ENCODE measurements at places on chromosomes 2 and 18.

- H3K4me1 ChIP-seq = no peaks in the 10 kb centered on the region
- no peak overlapping the region for H3K4me3 ChIP-seq
- H3K36me3 ChIP-seq = no peaks in the 10 kb centered on the region
- no peaks in the 10 kb centered on the region for H3K27me3 ChIP-seq
- DNase-seq = no peak
Measured at GRCh38 chr2:96647681-96648080, 5.1 kb downstream of the FER1L5 start.

GRCh38 chr18:13455960-13456481 is 237.5 kb downstream of the LDLRAD4 start:
- no peaks in the 10 kb centered on the region for H3K27me3 ChIP-seq
- H3K36me3 ChIP-seq = no peaks in the 10 kb centered on the region
- H3K4me1 ChIP-seq = peaks cover 18% of the 10 kb centered on the region
- H3K27ac ChIP-seq = no peak overlapping the region

- H3K36me3 ChIP-seq = no peaks in the 10 kb centered on the region
- no peaks in the 10 kb centered on the region for H3K4me1 ChIP-seq
- H3K4me3 ChIP-seq = no peak overlapping the region
- no peak overlapping the region for H3K27ac ChIP-seq
- DNase-seq = no peak
Measured at GRCh38 chr2:30655660-30656059, 151.6 kb downstream of the CAPN13 start.

DNA sequence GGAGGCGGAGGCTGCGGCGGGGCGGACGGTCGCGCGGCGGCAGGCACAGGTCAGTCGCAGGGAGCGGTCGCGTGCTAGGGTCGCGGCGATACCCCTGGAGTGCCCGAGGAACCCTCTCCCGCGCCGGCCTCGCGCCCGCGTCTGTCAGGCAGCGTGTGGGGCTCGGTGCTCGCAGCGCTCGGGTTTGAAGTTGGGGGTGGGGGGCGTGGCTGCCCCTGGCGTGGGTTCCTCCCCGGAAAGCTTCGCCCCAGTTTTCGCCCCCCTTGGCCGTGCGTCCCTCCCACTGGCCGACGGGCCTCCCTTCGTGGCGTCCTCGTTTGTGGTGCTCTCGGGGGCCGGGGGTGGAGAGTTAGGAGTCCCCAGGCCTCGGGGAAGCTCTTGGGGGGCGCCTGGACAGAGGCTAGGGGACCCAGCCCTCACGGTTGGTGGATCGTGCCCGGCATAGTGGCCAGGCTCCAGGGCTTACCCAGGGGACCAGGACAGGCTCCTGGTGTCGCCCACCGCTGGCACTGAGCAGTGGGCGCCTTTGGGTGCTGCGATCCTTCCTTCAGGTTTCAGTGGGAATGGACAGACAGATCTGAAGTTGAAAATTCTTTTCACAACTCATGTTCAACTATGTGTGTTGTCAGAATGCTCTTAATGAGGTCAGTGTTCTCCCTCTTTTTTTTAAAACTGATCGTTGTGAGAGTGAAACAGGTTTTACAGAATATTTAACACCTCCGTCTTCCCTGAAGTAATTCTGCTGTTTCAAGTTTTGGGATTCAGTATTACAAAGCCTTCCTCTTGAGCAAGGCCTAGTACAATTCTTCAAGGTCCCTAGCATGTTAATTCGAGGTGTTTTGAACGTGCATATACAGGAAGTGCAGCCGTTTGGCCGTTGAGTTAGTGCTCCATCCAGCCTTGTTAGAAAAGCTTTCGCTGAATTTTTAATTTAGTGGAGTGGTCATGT is 604 bp downstream of the RALBP1 start:
- peaks cover 4% of the 10 kb centered on the region for H3K4me1 ChIP-seq
- DNase-seq = peak; percentile 51
- peak overlapping the region; percentile 87 for H3K4me3 ChIP-seq
- peak overlapping the region; percentile 72 for H3K27ac ChIP-seq
- no peaks in the 10 kb centered on the region for H3K27me3 ChIP-seq
- no peaks in the 10 kb centered on the region for H3K36me3 ChIP-seq

DNA sequence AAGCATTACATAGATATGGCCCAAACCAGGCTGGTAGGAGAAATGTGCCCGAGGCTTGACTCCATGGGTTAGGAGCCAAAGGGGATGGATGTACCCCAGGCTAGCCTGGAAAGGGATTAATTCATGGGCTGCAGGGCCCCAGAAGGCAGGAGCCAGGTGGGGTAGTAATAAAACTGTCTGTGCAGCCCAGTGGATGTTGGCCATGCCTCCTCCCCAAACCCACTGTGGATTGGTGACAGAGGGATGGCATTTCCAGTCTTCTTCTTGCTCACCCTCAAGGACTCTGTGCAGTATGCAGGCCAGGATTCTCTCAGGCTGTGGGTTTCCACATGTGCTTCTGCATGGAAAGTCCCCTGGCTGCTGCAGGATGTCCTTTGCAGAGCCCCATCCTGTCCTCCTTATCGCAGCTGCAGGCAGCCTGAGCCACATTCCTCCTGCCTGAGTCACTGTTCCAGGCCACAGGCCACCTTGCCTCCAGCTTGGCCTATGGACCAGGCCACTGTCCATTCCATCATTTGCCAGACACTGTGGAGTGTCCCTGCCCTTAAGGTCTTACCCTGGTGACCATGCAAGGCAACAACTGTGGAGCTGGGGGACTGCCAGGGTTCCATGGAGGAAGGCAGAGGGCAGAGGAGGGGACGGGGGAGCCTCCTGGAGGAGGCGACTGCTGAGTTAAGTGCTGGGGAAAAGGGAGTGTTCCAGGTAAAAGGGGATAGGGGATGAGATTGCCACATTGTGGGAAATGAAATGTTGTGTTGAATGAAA is 38.9 kb downstream of the INO80C start:
- H3K4me3 ChIP-seq = no peak overlapping the region

DNA sequence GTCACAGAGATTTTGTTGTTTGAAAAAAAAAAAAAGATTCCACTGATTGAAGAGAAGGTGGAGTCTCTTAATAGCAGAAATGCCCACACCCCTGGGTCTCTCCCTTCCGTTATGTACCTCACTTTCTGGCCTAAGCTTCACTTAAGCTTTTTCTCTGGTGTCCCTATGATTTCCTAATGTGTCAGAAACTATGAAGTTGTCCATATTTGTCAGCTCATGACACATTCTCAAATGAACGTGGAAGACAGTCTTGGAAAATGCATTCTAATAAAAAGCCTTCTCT is 5.4 kb upstream of the MALL start:
- no peak for DNase-seq
- H3K4me1 ChIP-seq = no peaks in the 10 kb centered on the region
- H3K36me3 ChIP-seq = no peaks in the 10 kb centered on the region
- H3K27ac ChIP-seq = no peak overlapping the region
- no peak overlapping the region for H3K4me3 ChIP-seq

DNA sequence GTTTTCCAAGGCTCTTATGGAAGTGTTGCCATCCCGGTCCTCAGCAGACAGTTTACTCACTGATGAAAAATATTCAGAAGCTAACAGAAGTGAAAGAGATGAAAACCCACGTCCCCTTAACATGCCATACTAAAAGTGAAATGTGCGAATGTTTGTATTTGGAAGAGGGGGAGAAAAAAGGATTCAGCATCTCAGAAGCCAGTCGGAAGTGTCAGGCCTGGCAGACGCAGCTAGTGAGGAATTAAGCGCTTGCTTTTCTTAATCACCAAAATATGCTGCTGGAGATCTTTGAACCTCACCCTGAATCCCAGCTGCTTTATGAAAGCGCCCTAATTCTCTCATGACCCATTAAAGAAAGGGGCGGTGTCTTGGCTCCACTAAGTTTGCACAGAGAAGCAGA is 653.7 kb downstream of the DCDC2C start:
- no peak overlapping the region for H3K27ac ChIP-seq
- H3K36me3 ChIP-seq = no peaks in the 10 kb centered on the region
- H3K27me3 ChIP-seq = no peaks in the 10 kb centered on the region

DNA sequence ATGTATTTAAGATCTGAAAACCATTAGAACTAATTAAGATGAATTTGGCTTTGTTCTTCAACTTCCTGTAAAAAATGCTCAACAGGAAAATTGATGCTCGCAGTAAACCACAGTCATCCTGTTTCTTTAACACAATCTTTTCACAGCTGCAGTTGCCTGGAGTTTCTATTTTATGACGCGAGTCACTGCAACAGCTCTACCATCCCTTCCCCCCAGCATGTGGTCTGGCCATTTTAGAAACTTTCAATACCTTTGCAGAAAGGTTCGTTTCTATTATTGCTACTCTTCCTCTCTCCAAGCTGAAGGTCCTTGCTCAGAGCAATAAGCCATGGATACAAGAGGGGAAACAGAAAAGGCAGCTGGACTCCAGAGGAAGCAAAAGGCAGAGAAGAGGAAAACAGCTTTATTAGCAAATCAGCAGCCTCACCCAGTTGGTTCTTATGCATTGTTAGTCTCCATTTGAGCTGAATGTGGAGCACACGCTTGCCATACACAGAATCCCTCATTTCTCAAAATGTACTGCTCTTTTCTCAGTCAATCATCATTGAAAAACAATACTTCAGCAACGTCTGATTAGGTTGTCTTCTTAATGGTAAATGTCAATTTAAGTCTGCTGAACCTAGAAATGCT is 3.9 kb downstream of the WIPF1 start:
- H3K27ac ChIP-seq = peak overlapping the region; percentile 94
- peaks cover 10% of the 10 kb centered on the region for H3K36me3 ChIP-seq
- peak; percentile 61 for DNase-seq

DNA sequence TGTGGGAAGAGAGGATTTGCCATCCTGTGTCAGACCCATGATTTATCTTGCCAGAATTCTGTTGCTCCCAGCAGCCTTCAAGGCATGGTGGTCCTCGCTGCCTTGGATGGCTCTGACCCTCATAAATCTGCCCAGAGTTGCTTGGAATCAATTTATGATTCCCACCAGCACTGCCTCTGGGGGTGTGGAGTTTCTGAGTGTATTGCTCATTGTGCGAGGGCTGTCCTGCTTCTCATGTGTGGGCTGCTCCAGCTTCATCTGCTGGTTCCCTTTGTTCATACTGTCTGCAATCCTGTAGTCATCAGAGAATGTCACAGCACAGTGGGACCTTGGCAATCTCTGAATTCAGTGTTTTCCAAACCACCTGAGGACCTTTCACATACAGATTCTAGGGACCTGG is 139.8 kb downstream of the CLIP4 start:
- H3K27me3 ChIP-seq = no peaks in the 10 kb centered on the region
- H3K27ac ChIP-seq = no peak overlapping the region
- DNase-seq = no peak

- H3K4me3 ChIP-seq = no peak overlapping the region
- no peak overlapping the region for H3K27ac ChIP-seq
- no peaks in the 10 kb centered on the region for H3K27me3 ChIP-seq
- no peak for DNase-seq
Measured at GRCh38 chr2:190121971-190122370, 59.4 kb upstream of the MSTN start.

GRCh38 chr2:143503280-143503679 is 374.1 kb downstream of the ARHGAP15 start:
- H3K27ac ChIP-seq = no peak overlapping the region
- H3K36me3 ChIP-seq = peaks cover 17% of the 10 kb centered on the region
- H3K27me3 ChIP-seq = no peaks in the 10 kb centered on the region

DNA sequence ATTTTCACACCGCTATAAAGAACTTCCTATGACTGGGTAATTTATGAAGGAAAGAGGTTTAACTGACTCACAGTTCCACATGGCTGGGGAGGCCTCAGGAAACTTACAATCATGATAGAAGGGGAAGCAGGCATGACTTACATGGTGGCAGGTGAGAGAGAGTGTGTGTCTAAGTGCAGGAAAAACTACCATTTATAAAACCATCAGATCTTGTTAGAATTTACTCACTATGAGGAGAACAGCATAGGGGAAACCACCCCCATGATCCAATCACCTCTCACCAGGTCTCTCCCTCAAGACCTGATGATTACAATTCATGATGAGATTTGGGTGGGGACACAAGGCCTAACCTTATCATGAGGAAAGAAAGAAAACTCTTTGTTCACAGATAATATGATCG is 174.6 kb downstream of the SRBD1 start:
- peaks cover 2% of the 10 kb centered on the region for H3K36me3 ChIP-seq
- no peak overlapping the region for H3K4me3 ChIP-seq
- H3K4me1 ChIP-seq = no peaks in the 10 kb centered on the region
- DNase-seq = no peak
- no peaks in the 10 kb centered on the region for H3K27me3 ChIP-seq

DNA sequence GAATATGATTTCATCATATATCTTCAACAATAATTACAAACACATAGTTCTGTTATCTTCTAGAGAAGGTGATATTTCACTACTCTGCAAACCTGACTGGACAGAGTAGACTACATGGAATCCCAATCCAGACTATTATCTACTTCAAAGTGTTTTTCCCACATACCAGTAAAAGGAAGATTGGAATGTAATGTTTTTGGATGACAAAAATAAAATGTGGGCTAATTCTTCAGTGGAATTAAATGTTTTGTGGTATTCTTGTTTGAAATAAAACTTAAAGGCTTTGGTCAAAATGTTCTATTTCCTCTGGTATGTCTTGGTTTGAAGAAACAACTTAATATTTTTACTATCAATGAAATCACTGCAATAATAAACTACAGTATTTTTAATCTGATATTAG is 22.1 kb downstream of the COL5A2 start:
- no peaks in the 10 kb centered on the region for H3K27me3 ChIP-seq
- no peaks in the 10 kb centered on the region for H3K36me3 ChIP-seq
- H3K4me1 ChIP-seq = no peaks in the 10 kb centered on the region
- H3K27ac ChIP-seq = no peak overlapping the region

Data from effector memory CD4-positive, alpha-beta T cell (primary cell).